HT-29 (cell line): ENCODE measurements at places on chromosomes 12 and 14.

DNA sequence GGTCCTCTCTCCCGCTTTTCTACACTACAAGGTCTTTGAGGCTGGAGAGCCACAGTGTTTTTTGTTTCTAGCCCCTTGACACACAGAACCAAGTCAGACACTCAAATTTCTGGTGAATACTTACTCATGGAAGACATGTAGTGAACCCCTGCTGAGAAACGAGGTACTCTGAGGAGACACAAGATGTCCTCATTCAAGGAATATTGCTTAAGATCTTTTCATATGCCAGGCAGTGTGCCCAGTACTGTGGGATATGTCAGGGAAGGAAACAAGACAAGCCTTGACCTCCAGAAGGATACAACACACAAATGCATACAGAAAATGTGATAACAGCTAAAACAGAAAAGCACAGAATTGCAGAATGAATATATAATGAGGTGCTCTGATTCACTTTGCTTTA is 75.9 kb downstream of the TMTC1 start:
- no peak for DNase-seq

DNA sequence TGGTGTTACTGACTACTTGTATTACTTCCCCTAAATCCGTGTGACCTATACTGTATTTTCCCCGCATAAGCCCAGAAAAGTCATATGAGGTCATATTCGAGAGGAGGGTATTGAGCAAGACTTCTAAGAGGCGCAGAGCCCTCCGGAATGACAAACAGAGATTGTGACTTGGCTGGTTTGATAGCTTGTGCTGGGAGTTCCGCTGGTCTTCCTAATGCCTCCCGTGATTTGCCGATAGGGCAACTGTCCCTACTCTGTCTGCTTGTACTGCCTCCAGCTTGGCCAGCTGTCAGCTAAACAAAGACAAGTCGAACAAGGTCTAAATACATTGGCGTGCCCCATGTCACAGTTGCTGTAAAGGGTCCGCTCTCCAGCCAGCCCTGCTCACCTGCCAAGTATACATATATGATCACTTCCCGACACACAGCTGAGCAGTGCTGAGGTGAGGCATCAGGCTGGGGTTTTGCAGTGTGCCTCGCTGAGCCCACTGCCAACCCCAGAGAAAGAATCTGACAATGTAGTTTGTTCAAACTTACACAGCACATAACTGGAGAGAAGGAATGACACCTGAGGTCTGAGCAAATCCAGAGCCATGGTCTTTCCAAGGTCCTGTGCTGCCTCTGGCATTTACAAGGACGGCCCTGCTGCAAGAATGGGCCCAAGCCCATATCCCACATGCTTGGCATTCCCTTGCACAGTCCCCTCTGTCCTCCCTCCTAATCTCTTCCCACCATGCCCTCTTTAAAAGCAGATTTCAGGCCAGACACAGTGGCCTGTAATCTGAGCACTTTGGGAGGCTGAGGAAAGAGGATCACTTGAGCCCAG is 23.7 kb downstream of the LGMN start:
- no peak for DNase-seq

DNA sequence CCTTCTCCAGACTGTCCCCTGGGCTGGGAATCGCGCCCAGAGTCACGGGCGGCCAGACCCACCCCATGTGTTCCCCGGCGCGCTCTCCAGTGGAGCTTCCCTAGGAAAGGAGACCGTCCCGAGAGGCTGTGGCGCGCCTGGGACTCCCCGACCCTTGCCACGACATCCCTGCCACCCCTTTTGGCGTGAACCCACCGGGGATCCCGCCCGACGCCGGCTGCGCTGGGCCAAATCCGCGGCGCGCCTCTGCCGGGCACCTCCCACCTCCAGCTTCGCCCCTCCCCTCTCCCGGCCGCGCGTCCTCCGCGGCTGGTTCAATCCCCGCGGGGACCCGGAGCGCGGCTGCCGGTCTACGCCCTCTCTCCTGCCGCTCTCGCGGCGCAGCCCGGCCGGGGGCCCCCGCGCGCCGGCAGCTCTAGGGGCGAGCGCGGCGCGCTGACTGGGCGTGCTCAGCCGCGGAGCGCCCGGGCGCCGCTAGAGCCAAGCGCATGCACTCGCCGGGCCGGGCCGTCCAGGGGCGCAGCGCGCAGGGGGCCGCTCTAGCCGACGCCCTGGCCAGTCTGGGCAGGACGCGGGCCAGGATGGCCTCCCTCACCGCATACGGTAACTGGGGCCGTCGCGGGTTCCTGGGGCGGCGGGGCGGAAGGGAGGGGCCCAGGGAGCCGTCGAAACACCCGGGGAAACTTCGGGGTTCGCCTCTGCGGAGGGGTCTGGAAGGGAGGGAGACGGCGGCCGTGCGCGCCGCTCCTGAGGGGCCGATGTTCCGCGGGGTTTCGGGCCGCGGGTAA is 77.4 kb upstream of the ANO4 start:
- no peak for DNase-seq

GRCh38 chr14:94129758-94130414 is 482 bp upstream of the IFI27L2 start:
- peak; percentile 13 for DNase-seq

- no peak for DNase-seq
Measured at GRCh38 chr12:55699471-55700055, 8.1 kb downstream of the ITGA7 start.
